Activated CD8-positive, alpha-beta T cell treated with anti-CD3 and anti-CD28 coated beads for 36 hours (primary cell): ENCODE measurements at places on chromosomes 4 and X. TPM values are rescaled to one million over a fixed set of nuclear protein-coding genes. Genes with fewer than 3 reads are reported as not detected.

DNA sequence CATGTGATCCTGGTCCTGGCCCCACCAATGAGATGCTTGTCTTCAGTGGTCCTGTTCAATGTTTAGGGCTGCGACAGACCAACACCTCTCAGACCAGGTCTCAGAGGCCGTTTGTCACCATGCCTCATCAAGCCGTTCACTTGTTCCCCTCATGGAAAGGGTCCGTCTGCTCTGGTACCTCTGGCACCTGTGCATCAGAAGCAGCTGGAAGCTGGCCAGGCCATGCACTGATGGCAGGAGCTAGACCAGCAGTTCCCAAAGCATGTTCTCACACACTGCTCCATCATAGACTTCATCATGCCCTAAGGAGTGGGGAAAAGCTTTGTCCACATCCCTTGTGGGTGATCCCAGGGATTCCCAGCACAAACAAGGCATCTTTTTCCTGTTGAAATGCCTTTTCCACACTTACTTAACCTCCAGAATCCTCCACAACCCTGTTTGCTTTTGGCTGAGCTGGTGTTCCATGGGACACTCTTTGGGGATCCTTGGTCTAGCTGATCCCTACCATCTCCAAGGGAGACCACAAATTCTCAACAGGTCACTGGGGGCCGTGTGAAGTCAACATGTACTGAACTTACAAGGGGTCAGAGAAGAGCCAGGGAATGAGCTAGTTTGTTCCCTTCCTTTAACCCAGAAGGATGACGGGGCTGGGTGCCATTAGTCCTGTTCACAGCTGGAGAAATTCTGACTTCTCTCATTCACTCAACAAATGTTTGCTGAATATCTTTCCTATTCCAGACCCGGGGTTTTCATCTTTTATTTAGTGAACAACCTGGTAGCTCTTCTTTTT lies 21.8 kb downstream of the SH3TC1 start:
- DNase-seq, result no peak

The HDX gene
- total RNA-seq, result 0.76 TPM

The SPOCK3 gene
- total RNA-seq, result not detected

GRCh38 chrX:103362474-103362873 lies 6.2 kb downstream of the TCEAL9 start:
- DNase-seq, result no peak

DNA sequence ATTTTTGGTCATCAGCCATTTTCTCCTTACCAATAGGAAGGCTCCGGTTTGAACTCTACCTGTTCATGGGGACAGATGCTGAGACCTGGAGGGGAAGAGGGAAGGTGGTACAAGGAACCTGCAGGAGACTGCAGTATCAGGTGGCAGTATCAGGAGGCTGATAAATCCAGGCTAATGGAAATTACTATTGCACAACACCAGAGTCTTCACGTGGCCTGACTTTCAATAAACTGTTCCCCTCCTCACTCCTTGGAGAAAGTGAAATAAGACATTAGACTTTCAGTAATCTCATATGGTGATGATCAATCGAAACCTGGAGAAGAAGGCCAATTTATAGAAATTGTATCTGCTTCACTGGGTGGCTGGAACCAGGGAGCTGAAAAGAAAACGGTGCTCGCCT lies 46.2 kb upstream of the BCOR start:
- DNase-seq, result no peak

The HMX1 gene
- total RNA-seq, result not detected

- peak; percentile 1 for DNase-seq
Measured at GRCh38 chrX:123450222-123450621, 266.1 kb downstream of the GRIA3 start.

The TCEAL6 gene
- not detected for total RNA-seq

DNA sequence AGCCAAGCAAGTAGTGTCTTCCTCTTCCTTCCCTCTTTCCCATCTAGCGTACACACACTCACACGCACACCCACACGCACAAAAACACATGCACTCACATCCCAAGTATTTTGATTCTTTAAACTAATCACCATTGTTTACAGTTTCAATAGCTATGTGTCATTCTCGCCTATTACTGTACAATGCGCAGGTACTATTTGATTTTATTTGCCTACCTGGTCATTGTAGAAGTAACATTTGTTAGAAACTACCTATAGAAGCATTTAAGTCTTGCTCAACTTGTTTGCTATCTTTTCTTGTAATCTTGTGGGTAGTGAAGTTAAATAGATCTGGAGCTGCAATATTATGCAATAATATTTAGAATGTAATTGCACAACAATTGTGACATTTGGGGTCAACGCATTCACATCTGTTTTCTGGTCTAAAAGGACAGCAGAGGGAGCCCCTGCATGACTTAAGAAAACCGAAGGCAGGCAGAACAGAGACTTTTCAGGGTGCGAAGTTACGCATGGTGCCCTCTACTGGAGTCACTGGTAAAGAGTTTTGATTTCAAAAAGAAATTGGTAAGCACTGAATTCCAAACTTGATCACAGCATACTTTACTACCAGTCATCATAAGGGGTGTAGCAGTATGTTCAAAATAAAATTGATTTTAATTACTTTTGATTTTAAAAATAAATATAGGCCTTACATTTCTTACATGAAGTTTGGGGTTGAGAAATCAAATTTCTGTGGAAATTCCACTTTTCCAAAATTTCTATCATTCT lies 503.3 kb upstream of the FAM241A start:
- DNase-seq, result peak; percentile 62

- DNase-seq, result no peak
Measured at GRCh38 chr4:17117746-17118145, 219.3 kb upstream of the LDB2 start.

- DNase-seq, result no peak
Measured at GRCh38 chr4:107192601-107193000, 156.5 kb upstream of the DKK2 start.

GRCh38 chr4:14387647-14388046 lies 614.6 kb upstream of the CPEB2 start:
- no peak for DNase-seq

- no peak for DNase-seq
Measured at GRCh38 chr4:1260418-1261106, 11.6 kb upstream of the CTBP1 start.

GRCh38 chr4:159216834-159217233 lies 114.0 kb downstream of the RAPGEF2 start:
- no peak for DNase-seq

DNA sequence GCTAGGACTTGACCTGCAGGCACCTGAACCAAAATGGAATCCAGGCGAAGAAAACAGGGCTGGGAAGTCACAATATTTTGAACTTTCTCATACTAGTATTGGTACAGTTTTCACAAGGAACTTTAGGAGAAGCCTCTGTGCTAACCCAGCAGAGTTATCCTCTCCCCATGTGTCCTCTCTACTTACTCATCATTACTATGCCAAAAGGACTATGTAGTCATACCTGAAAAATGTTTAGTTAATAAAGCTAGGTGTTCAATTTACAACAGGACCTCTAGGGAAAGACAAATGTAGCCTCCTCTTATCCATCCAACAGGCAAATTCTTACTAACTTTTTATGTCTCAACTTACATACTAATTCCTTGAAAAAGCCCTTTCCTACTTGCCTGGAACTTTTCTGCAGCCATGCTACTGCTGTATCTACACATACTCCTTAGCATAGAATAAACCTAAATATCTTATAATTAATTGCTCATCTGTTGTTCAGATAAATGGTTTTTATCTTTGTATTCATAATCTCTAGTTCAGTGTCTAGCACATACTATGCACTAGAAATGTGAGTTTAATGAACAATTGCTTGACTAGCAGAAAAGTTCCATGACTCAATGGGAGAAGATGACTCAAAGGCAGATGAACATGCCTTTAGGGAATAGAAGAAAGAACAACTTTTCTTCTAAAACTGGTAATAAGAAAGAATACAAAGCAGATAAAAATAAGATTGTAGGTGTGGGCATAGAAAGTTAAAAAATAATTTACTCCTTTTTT lies 215.5 kb upstream of the VEGFC start:
- DNase-seq, result no peak

DNA sequence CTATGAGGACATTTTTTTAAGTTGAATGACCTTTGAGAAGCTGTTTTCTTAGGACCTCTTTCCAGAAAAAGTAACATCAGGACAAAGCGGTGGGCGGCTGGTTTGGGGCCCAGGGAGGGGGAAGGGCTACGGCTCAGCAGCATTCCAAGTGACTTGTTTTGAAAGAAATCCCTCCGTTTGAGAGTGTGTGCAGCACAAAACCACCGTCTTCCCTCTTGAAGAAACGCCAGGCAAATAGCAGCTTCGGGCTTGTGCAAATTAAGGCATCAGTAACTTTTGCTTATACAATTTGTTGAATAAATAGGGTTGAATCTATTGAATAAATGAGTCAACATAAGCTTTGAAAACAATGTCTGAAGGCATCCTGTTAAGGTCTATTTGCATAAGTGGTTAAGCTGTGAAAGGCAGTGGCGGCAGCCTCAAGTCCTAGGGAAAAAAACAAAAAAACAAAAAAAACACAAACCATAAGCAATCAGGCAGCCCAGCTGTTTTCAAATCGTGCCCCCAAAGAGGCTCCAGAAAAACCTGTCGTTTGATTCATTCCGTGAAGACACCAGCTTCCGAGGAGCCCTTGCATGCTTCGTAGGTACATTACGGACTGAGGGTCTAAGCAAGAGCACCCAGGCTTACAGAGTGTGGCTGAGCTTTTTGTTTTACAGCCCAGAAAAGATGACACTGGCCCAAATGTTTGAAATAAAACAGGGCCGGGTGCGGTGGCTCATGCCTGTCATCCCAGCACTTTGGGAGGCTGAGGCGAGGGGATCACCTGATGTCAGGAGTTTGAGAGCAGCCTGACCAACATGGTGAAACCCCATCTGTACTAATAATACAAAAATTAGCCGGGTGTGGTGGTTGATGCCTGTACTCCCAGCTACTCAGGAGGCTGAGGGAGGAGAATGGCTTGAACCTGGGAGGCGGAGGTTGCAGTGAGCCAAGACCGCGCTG lies 103.7 kb downstream of the CRLF2 start:
- no peak for DNase-seq

- no peak for DNase-seq
Measured at GRCh38 chr4:8912506-8912905, 40.9 kb upstream of the HMX1 start.

The HTN1 gene
- total RNA-seq, result not detected

The ATP5ME gene
- total RNA-seq, result 221 TPM

DNA sequence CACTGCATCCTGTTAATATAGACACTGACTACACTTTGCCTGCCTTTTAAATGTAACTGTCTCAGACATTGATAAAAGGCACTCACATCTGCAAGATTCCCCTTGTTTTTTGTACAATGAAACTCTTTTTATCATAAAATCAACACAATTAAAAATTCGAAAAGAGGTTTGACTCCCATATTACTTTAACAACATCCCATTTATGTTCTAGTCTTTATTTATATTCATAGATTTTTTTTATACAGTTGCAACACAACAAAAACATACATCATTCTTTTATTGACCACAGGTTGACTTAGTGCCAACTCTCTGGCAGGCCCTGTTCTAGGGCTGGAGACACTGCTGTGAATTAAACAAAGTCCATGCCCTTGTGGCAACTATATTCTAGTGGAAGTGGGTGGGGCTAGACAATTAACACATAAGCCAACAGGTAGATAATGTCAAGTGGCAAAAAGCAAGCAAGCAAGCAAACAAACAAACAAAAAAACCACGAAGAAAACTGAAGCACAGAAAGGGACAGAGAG lies 36.8 kb downstream of the ANK2 start:
- no peak for DNase-seq

DNA sequence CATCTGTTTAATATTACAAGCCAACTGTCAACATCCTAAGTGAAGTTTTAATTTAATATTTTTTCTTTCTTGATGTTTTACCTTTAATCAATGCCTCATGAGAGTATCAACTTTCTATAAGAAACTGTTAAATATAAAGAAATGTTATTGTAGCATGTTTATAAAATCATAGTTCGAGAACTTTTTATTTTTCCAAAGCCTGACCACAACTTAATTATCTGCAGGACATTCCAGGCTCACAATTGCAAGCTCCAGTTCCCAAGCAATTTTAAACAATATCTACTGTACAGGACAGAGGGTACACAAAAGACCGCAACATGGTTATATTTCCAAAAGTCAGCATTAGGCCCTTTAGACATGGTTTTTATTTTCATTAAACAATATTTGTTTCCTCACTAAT lies 20.1 kb downstream of the STX18 start:
- no peak for DNase-seq
